RWPE2 (cell line): ENCODE measurements at places on chromosomes 16 and 17.

- H3K27me3 ChIP-seq = no peaks in the 10 kb centered on the region
- DNase-seq = no peak
- H3K4me1 ChIP-seq = no peaks in the 10 kb centered on the region
- no peak overlapping the region for H3K4me3 ChIP-seq
- no peaks in the 10 kb centered on the region for H3K36me3 ChIP-seq
Measured at GRCh38 chr17:34146440-34147043, 108.5 kb upstream of the CCL2 start.

DNA sequence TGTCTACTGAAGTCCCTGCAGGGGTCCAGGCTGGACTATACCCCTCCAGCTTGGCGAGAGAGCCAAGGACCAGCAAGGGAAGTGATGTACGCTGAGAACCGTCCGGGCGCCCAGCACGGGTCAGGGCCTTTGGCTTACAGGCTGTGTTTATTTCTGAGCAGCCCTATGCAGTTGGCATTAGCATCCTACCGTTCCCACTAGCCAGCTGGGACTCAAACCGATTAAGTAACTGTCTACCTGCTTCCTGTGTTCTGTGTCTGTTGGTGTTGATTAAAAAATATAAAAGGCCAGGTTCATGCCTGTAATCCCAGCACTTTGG lies 73.8 kb downstream of the CMIP start:
- peaks cover 28% of the 10 kb centered on the region for H3K36me3 ChIP-seq
- no peak for DNase-seq
- H3K27me3 ChIP-seq = no peaks in the 10 kb centered on the region
- H3K27ac ChIP-seq = peak overlapping the region; percentile 98
- H3K4me1 ChIP-seq = peaks cover 49% of the 10 kb centered on the region

GRCh38 chr17:43338886-43339516 lies 59.8 kb upstream of the ARL4D start:
- no peaks in the 10 kb centered on the region for H3K36me3 ChIP-seq
- no peaks in the 10 kb centered on the region for H3K4me1 ChIP-seq
- no peak for DNase-seq

GRCh38 chr17:64022611-64023063 lies 2.2 kb upstream of the ICAM2 start:
- H3K27me3 ChIP-seq = no peaks in the 10 kb centered on the region
- DNase-seq = no peak
- H3K4me3 ChIP-seq = no peak overlapping the region
- no peak overlapping the region for H3K27ac ChIP-seq
- H3K36me3 ChIP-seq = no peaks in the 10 kb centered on the region

DNA sequence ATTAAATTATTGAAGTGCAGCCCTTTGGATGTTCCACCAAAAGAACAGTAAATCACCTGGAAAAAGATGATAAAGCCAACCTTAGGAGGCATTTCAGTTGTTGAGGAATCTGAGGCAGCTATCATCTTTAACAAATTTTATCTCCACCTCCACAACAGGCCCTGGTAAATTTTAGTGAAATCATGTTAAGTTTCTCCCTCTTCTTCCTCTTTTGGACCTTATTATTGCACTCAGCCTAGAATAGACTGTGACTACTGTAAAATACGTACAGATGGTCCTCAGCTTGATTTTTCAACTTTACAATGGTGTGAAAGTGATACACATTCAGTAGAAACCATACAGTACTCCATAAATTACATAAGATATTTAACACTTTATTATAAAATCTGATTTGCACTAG lies 90.3 kb downstream of the USP32 start:
- H3K27ac ChIP-seq = no peak overlapping the region
- H3K4me3 ChIP-seq = no peak overlapping the region
- H3K36me3 ChIP-seq = peaks cover 7% of the 10 kb centered on the region; the same call in 1 of the 2 replicates

GRCh38 chr16:30541502-30542329 lies 7.1 kb upstream of the ZNF747 start:
- no peaks in the 10 kb centered on the region for H3K27me3 ChIP-seq
- no peak overlapping the region for H3K27ac ChIP-seq
- H3K4me3 ChIP-seq = no peak overlapping the region
- no peaks in the 10 kb centered on the region for H3K4me1 ChIP-seq

DNA sequence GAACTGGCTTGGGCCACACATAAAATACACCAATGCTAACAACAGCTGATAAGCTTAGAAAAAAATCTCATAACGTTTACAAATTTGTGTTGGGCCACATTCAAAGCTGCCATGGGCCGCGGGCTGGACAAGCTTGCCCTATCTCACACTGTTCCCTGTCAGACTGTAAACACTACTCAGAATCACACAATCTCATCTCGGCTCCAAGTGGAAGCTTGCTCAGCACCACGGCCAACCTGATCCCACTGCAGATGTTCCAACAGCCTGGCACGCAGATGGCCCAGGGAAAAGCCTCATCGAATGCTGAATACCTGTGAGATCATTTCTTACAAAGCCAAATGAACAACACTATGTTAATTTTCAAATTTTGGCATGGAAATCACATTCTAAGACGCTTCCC lies 125.8 kb downstream of the ANKRD11 start:
- H3K4me3 ChIP-seq = no peak overlapping the region
- H3K27ac ChIP-seq = peak overlapping the region; percentile 94
- DNase-seq = no peak
- H3K4me1 ChIP-seq = peaks cover 63% of the 10 kb centered on the region

DNA sequence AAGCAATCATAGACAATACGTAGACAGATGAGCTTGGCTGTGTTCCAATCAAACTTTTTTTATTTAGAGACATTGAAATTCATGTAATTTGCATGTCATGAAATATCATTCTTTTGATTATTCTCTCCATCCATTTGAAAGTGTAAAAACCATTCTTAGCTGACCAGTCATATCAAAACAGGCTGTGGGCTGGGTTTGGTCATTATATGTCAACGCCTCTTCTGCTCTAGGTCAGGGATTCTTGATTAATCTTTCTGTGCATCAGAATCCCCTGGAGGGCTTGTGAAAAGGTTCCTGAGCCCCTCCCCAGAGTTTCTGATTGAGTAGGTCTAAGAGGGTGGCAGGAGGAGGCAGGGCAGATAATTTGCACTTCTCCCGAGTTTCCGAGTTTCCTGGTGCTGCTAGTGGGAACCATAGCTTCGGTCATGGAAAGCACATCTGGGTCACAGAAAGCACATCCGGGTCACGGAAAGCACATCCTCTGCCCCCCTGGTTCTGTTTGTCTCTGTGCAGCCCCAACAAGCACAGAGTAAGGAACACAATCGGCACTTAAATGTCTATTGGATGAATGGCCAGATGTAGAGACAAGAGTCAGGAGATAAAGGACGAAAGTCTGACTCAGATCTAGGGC lies 16.4 kb downstream of the PIMREG start:
- H3K4me3 ChIP-seq = no peak overlapping the region
- no peak for DNase-seq
- peaks cover 10% of the 10 kb centered on the region; the same call in 1 of the 2 replicates for H3K36me3 ChIP-seq

DNA sequence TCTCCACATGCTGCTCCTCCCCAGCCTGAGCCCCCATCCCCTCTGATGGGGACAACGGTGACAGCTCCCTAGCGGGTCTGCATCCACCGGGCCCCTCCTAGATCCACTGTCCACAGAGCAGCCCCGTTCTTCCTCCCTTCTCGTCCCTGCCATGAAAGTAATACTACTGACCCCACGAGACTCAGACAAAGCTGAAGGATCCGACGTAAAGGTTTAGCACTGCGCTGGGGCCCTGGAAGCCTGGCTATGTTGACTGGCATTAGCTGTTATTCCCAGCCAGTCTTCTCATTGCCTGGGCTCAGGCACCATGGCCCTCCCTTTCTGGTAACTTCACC lies 30.7 kb downstream of the VAC14 start:
- H3K36me3 ChIP-seq = peaks cover 15% of the 10 kb centered on the region; the same call in 1 of the 2 replicates
- no peak for DNase-seq
- no peak overlapping the region for H3K4me3 ChIP-seq
- H3K27me3 ChIP-seq = no peaks in the 10 kb centered on the region
